GM04503 (cell line): ENCODE measurements at places on chromosomes 5 and 9.

DNA sequence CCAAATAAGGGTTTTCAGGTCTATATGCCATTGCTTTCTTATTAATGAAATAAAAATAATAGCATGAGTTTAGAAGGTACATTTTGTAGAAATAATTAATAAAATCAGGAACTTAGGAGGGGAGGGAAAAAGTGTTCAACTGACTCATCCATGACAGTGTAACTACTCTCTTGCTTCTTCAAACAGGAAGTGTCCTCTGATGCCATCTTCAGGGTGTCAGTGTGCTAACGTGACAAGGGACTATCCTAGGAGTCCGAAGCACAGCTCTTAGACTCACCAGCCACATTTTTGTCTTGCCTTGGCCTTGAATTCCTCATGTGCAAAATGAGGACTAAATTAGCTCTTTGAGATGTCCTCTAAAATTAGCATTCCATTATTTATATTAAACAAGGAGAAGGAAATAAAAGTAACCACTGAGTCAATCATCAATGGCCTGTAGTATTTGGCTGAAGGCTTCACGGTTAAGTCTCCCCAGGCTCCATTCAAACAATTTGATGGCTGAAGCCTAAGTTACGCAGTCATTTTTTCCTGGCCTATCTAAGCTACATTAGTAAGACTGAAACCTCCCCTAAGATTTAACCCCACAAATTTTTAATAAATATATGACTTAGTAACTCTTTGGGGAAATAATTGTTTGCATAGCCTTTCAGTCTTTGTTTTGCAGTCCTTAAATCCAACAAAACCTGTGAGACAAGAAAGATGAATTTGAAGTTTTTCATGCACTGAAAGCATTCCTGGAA lies 151.1 kb downstream of the ARL15 start:
- DNase-seq: no peak

DNA sequence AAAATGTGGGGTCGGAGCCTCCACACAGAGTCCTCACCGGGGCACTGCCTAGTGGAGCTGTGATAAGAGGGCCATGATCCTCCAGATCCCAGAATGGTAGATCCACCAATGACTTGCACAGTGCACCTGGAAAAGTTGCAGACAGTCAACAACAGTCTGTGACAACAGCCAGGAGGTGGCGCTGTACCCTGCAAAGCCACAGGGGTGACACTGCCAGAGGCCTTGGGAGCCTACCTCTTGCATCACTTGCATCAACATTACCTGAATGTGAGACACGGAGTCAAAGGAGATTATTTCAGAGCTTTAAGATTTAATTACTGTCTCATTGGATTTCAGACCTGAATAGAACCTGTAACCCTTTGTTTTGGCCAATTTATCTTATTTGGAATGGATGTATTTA lies 614.1 kb upstream of the CDH9 start:
- DNase-seq: no peak

- no peak for DNase-seq
These were observed 74.1 kb upstream of the CCL21 start for GRCh38 chr9:34783951-34784487.

DNA sequence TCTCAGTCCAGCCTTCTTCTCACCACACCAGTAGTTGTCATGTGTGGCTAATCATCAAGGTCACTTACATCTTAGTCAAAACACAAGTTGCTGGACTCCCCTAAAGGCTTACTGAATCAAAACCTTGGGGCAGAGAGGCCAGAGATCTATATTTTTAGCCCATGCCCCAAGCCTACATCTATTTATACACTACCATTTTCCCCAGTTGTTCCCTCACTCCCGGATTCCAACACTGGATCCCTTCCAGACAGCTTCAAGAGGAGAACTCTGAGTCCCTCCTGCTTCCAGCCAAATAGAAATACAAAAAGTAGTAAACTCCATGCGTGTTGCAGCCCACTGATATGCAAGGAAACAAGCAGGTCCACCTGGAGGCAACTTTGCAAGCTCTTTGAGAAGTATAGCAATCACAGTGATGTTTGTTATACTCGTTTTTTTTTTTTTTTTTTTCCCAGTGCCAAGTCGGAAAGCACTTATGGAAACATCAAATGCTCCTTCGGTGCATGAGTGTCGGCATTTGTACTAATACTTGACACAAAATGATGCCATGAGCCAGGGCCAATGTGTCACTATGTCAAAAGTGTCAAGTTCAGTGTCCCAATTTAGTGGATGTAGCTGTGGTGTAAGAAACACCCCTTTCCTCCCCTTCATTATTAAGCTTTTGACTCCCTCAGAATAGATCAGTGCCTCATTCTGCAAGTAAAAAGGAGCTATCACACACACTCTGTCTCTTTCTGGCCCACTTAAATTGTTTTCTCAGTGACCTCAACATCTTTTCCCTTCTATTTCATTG lies 594.2 kb upstream of the SGCD start:
- no peak for DNase-seq

GRCh38 chr5:115271295-115272050 lies 8.8 kb upstream of the PGGT1B start:
- no peak for DNase-seq

DNA sequence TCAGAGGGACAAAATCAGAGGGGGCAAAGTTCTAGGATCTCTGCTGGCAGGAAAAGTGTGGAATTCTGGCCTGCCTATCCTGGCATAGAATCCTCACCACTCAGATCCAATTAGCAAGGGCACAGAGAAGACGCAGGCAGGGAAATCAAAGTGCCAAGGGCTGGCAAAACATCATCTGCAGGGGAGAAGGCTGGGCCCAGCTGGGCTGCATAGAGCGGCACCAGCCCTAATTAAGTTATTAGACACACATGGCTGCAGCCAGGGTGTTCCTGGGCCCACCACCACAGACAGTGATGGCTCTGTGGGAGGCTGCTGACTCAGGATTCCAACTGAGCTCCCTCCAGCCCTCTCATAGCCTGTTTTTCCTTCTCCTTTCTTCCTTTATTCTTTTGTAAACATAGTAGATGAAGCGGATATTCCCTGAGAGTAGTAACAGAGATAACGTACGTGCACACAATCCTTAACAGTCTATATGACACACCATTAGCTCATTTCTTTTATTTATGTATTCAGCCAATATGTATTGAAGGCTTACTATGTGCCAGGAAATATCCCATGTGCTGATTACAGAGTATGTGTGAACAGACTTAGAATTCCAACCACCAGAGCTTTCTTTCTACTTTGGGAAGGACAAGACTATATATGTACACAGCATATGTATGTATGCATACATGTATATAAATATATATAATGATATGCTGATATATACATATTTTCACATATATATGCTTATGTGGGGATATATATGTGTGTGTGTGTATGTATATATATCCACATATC lies 236.1 kb downstream of the ASTN2 start:
- DNase-seq: no peak

- no peak for DNase-seq
These were observed 94.3 kb downstream of the PAPPA start for GRCh38 chr9:116247791-116248374.

DNA sequence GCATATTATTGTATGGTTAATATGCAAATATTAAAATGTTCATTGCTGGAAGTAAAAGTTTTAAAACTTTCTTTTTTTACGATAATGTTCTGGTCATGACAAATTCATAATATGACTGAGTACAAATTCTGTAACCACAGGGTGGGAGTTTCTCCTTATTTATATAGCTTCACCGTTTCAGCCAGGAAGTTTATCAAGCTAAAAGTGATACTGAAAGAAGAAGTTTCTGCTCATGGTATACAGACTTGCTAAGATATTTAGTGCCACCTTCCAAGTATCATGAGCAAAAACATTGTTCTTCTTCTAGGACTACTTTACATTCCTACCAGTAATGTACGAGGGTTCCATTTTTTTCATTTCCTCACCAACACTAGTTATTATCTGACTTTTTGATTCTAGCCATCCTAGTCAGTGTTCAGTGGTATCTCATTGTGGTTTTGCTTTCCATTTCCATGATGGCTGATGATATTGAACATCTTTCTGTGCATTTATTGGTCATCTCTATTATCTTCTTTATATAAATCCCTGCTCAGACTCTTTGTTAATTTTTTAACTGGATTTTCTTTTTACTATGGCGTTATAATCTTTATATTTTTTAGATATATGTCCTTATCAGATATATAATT lies 94.2 kb upstream of the PRRC1 start:
- no peak for DNase-seq

DNA sequence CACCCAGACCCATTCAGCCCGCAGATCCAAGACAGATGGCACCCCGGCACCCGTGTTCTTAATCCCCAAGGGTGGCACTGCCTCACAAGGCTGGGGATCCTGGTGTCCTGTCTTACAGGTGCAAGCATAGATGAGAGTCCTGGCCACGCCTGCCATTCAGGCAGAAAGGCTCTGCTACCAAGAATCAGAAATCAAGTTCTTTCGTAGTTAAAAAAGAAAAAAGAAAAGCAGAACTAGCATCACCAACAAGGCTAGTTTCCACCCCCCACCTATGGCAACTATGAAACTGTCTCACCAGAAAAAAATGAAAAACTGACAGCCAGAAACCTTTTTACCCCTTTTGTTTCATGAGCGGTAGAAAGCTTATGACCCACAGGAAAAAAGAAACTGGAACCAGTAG lies 170.4 kb downstream of the SYK start:
- no peak for DNase-seq

GRCh38 chr5:39639618-39640089 lies 214.9 kb upstream of the DAB2 start:
- no peak for DNase-seq

DNA sequence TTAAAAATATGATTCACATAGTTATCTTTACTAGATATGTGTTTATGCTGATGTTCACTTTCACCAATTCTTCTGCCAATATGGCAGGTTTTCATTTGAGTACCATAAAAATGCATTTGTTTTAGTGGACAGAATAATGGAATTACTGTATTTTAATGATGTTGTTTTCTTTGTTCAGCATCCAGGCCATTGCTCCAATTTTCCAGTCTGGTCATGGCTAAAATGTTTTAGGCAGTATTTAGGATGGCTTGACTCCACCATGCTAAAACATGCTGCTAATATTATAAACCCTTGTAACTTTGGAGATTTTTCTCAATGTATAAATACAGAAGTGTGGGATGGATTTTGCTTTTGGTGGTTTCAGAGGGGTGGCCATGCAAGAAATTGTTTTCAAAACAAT lies 273.0 kb upstream of the RPS23 start:
- no peak for DNase-seq

DNA sequence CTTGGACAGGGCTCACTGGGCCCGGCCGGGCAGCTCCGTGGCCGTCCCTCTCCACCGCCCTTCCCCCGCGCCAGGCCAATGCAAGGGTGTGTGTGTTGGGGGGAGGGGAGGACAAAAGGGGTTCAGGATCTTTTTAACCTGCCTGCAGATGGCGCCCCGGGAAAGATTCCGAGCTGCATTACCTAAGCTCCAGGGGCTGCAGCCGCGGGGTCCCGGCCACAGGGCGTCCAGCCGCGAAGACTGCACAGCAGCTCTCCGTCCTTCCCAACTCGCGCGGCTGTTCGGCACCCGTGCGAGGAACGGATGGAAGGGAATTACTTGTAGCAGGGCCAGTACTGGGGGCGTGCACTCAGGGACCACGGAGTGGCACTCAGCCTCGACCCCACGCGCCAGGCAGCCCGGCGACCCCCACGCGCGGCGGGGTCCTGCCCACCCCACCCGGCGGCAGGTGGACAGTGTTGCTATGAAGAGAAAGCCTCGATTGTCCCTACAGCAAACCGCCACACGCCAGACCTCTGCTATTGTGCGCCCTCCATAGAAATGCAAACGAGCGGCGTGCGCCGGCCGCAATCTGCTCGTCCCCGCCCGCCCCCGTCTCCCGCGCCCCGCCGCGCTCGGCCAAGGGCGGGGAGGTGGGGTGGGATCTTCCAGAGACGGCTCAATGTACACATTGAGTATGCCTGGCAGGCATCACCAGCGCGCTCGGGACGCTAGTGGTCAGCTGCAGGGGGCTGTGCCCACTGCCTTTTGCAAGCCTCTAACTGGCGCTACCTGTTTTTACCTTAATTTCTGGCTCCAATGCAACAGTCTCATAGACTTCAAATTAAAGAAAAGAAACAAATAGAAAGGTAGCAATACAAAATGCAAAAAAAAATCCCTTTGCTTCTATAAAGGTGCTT lies 796 bp upstream of the GADD45G start:
- DNase-seq: no peak

DNA sequence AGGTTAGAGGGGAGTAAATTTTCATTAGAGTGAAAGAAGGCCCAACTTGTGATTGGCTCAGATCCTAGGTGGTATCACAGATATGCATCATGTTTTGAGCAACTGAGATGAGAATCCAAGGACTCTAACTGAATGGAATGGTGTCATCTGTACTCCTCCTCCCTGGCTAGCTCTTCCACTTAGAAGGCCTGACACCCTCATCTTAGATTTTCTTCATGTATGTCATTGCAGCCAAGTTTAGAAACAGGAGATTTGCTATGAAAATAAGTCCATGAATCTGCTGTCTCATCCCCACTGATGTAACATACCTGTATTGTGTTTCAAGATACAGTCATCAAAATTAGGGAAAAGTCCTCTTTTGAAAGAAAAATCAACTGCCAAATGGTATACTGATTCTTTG lies 54.4 kb downstream of the ITGA1 start:
- DNase-seq: no peak

GRCh38 chr9:9942764-9943424 lies 669.9 kb downstream of the PTPRD start:
- peak; percentile 3 for DNase-seq

DNA sequence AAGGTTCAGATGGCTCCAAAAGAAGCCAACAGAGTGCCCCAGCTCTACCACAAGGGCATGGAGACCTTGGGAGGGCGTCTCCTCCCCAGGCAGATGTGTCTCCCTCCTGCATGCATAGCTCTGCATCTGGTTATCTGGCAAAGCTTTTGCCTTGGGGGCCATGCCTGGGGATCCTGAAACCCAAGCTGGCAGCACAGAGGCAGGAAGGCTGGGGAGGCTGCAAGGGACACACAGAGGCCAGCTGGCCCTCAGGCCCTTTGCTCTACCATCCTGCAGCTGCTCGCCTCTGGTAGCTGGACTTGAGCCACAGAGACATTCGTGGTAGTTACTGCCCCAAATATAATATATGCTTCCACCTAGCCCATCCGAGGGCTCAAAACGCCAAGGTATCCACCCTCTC lies 3.9 kb downstream of the SEPTIN8 start:
- DNase-seq: no peak

- DNase-seq: no peak
These were observed 379.5 kb upstream of the KLF4 start for GRCh38 chr9:107869111-107869510.

GRCh38 chr5:68862560-68862959 lies 231.3 kb upstream of the SLC30A5 start:
- DNase-seq: no peak

DNA sequence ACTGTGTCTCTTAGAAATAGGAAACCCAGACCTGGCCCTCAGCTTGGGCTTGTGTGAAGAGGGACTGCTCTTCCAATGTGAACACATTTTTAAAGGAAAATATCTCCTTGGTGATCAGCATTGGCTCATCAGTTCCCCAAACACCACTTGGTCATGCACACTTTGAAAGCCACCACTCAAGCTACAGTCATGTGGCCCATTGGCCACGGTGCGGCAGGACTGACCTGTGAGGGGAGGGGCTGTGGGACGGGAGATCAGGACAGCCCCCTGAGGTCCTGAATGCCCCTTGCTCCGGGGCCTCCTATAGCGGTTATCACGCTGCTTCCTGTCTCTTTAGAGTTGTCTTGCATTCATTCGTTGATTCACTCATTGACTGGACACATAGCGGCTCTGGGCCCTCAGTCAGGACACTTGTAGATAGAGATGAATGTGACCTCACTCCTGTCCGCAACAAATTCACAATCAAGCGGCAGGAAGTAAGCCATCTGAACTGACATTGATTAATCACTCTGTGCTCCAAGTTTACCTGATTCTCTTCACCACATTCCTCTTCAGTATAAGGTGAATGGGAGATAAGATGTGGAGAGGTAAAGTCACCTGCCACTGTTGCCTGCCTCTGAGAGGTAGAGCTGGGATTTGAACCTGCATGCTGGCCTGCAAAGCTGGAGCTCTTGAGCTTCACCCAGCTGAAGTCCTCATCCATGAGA lies 73.1 kb downstream of the COL15A1 start:
- no peak for DNase-seq
